Activated naive CD8-positive, alpha-beta T cell treated with anti-CD3 and anti-CD28 coated beads for 36 hours (primary cell): ENCODE measurements at places on chromosomes 1 and 21.

DNA sequence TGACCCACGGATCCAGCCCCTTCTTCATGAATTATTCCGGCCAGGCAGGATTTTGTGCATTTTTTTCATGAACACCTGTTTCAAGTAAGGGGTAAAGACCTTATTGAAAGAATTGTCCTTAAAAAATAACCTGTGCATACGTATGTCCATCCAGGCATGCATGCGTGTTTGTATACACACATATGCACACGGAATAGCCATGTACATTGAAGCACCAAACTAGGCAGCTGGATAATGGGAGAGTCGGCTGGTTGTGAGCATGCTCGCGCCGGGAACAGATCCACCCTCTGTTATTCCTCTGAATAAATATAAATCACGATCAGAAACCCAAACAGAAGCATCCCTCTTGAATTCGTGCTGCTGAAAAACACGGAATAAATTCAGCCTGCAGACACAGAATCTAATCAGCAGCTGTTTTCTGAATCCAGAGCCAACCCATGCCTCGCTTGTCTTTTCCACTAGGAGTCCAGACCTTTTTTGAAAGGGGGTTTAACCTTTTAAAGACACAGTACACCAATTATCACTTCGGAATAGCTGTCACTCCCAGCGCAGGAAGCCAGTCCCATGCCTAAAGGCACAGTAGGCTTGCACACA, at the start of gene HIVEP3:
TSS of gene HIVEP3 (minus strand) at position 473 of the 594 bp plus-strand sequence.
- DNase-seq: no peak

DNA sequence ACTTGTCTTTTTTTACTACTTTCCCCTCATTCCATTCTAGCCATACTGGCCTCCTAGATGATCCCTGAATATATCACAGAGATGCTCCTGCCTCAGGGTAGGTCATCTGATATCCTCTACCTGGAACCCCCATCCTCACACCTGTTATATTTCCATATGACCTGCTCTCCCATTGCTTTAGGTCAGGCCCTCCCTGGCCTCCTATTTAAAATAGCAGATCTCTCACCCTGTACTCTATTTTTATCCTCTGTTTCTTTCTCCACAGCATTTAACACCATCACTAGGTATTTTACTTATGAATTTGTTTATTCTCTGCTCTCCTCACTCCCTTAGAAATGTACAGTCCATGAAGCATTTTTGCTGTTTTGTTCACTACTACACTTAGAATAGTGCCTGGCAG, 13.6 kb downstream of the PIK3R3 start:
- no peak for DNase-seq

DNA sequence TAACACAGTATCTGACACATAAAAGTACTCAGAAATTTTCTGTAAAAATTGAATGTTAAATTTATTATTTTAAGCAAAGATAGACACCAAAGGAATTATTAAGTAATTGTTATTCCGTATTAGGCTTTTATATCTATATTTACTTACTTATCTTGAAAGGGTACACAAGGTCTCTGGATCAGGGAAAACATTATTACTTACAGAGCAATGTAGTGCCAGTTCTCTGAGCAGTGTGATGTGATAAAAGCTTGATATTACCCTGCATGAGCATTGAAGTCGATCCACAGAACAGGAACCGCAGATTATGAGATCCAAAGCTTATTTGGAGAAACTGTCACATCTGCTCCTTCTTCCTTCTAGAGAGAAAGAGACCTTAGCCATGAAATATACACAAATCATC, 637.9 kb upstream of the RGS18 start:
- DNase-seq: no peak

DNA sequence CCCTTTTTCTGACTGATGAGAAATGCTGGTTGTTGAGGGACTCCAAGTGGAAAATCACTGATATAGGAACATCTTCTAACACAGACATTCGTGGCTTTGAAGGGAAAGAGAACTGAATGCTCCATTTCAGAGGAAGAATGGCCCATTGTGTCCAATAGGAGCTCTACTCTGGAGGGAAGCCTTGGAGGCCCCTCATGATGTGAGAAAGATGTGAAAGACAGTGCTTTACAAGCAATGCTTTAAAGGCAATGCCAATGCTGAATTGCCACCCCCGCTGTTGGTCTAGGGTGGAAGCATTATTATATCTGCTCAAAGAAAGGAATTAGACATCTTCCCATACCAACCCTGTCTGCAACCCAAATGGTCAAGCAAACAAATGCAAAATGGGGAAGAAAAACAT, 13.7 kb downstream of the NMNAT2 start:
- DNase-seq: no peak

DNA sequence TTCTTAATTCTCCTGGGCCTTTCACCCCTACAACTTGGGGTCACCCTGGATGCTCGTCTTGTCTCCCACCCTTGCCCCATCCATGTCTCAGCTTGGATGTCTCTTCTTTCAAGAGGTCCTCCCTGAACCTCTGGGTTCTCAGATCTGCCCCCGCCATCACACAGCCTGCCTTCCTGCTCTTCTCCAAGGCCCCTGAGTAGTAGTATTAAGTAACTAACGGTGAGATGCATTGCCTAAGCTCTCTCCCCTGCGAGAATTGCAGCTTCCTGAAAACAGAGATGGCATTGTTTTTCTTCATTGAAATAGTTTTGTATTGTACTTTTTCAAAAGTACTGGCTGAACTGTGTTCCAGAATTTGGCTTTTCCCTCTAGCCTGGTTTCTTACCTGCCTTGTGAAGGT, 16.0 kb downstream of the MIIP start:
- DNase-seq: no peak

GRCh38 chr1:235011599-235012435, 116.8 kb downstream of the TOMM20 start:
- peak; percentile 96 for DNase-seq

DNA sequence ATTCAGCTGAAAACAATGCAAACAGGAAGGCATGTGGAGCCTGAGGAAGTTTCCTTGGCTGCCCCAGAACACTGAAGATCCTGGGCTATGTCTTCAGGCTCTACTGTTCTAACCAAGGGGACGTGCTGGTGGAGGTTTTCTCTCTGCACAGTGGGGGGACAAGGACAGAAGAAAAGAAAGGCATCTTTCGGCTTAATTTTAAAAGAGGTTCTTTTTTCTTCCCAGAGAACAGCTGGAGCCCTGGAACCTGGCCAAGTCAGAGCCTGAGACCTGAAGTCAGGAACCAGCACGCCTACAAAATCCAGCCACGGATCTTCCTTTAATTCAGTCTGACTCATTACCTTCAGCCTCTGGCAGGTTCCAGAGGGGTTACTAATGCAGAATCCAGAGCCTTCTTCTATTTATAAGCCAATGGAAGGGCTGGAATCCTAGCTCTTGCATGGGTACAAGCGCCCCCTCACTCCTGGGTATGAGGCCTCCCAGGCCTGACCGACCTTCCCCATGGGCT, 19.8 kb downstream of the CTNNBIP1 start:
- no peak for DNase-seq

DNA sequence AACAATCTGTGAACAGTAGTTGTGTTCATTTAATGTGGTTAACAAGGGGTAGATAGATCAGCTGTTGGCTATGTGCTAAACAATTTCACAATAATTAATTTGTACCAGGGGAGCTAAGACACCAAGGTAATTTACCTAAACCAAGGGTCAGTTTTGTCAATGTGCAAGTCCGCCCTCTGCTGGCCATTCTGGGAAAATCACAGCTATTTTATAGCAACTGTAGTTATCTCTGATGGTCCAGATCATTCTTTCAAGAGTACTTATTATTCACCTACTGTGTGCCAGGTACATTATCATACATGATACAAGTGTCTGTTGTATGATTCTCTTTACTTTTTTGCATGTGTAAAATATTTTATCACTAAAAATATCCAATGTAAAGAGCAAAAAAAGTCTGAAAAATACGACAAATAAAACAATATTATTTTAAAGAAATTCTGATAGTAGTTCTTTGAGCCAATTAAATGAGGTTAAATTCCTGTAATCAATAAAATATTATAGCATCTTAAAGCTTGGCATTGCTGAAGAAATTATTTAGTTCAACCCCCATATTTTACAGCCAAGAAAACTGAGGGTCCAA, 312.3 kb upstream of the FAM78B start:
- peak; percentile 29 for DNase-seq

GRCh38 chr1:223654083-223654482, 11.4 kb downstream of the CAPN8 start:
- DNase-seq: no peak

DNA sequence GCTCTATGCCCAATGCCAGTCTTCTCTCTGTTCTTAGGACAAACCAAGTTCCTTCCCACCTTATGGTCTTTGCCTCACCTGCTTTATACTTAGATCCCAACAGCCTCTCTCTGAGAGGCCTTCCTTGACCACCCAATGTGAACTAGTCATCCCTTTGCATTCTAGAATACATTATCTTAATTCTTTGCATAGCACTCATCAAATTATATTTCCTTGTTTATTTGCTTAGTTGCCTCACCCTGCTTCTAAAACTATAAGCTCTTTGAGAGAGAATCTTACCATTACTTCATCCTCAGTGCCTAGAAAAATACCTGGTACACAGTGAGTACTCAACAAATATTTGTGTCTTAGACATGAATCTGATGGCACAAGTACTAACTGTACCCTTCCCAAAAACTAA, 8.0 kb downstream of the PIGP start:
- no peak for DNase-seq

GRCh38 chr1:185973645-185974044, 239.5 kb downstream of the HMCN1 start:
- DNase-seq: no peak
